ENCODE measurements at places on chromosomes 6 and 20.
A peak's percentile ranks its signal among the peaks of the same experiment; 100 is the strongest.

DNA sequence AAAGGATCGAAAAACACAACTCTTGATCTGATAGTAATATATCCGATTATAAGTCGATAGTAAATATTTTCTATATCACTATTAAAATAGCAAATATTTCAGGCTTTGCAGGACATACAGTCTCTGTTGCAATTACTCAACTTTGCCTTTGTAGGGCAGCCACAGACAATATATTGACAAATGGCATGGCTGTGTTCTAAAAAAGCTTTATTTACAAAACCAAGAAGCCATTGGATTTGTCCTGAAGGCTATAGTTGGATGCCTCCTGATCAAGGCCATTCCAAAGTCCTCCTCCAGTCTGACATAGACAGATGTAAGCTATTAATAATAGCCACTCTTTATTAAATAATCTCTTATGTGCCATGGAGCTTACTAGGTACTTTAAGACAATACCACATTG lies 5.9 kb downstream of the OCSTAMP start:
- DNase-seq: no peak

DNA sequence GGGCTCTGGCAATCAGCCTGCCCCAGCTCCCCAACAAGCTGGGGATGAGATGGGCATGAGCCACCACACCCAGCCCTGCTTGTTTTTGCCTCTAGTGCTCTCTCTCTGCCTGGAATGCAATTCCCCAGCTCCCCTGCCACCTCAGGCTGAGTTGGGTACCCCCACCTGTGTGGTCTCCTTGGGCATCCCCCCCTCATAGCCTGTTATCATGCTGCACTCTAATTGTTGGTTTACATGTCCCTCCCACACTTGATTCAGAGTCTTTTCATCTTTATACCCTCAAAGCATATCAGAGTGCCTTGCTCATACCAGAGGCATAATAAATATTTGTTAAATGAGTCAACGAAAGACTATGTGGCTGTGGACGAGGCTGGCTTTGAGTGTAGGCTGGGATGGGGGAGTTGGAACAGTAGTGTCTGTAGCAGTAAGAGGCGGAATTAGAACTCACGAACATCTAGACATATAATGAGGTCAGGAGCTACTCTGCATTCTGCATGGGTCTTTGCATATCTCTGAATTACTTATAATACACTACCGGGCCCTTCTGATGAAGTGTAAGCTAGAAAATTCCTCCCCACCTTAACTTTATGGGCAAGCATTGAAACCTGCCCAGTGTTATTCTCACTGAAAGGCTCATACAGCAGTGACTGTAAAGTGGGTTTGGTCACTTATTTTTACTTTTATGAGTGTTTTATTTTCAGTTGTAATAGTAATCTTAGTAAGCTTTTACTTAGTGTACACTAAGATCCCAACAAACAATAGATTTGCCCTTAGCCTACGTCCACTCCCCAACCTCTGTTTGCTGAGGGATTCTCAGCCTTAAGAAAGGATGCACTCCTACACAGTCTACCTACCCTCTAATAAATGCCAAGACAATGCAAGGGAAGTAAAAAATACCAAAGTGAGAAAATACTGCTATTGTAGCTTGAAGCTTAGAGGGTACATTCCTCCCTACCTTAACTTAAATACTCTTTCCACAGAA lies 58.7 kb downstream of the EDN1 start:
- DNase-seq: no peak

DNA sequence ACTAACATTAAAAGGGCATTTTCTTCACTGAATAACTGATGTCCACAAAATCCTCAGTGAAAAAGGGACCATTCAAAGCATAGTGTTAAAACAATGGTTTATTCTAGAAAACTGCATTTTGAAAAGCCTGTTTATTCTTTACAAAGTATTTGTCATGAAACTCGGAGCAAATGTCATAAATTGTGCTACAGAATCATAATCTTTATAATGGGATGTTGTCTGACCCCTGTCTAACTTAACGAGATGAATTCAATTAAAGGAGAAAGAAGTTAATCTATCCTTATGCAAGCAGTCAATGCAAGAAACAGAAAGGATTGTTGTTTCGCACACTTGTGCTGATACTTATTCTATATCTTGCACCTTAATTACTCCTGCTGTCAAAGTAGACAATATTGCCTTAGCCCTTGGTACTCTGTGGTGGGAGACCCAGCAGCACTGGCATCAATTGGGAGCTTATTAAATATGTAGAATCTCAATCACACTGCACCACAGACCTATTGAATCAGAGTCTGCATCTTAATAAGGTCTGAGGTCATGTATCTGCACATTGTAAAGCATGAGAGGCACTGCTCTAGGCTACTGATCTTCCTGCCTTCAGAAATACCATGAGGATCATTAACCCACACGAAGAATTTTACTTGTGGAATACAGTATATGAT lies 708.3 kb downstream of the HDGFL1 start:
- DNase-seq: no peak

- DNase-seq: no peak
Measured at GRCh38 chr20:42472198-42472597, 717.5 kb downstream of the PTPRT start.

DNA sequence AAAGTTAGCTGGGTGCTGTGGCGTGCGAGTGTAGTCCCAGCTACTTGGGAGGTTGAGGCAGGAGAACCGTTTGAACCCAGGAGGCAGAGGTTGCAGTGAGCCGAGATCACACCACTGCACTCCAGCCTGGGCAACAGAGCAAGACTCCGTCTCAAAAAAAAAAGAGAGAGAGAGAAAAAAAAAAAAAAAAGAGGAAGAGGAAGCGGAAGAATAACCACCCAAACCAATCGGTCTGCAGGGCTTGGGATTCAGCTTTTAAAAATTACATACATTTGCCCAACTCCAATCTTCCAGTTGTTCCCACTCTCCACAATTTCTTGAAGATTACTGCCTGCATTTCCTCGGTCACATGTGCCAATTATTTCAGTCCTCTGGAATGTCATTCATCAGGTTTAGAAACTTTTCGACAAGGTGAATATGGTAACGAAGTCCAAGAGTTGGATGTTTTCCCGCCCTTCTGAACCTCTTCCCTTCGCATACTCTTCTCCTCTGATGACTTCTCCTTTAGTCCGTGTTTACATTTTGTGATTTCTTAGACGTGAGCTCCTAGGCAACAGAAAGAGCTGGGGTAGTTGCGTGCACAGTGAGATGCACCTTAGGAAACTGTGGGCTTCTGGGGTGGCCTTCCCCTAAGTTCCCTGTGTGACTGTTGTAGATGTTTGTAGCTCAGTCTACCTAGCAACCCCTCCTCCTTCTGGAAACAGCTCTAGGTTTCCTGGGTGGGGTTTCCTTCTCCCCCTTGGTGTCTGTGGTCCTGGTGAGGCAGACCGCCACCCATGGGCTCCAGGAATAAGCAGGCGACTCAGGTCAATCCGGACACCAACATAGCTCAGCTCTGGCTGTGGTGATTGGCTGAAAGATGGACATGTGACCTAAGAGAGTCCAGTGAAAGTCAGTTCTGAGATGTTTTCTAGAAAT lies 63.0 kb upstream of the NCOA3 start:
- no peak for DNase-seq

DNA sequence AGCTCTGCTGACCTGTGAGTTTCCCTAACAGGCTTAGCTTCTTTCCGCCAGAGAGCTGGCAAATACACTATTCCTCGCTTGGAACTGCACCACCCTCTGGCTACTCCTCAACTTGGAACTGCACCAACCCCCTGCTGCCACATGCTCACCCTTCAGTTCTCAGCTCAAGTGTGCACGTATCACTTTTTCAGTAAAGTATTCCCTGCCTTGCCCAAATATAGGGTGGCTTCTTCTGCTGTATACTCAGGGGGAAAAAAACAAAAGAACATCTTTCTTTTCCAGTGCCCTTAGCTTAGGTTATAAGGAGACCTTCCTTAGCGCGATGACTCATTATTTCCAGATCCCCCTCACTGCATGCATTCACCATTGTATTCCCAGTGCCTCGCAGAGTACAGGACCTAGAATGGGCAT lies 21.2 kb downstream of the GNAS-AS1 start:
- no peak for DNase-seq

DNA sequence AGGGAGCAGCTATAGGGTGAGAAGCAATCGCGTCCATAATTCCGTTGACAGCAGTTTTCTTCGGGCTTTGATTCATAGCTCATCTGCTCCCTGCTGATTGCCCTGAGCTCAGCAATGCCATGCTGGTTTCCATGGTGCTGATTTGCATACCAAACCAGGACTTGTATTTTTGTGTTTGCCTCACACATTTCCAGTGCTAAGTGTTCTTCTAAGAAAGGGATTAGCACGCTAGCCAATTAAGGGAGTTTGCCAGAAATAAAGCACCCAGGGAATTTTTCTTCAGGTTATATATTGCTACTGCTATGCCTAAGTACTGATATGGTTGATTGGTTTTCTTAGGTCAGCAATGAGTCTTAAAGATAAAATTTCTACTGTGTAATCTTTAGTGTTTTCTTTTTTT lies 177.6 kb downstream of the PLCB1 start:
- DNase-seq: no peak

DNA sequence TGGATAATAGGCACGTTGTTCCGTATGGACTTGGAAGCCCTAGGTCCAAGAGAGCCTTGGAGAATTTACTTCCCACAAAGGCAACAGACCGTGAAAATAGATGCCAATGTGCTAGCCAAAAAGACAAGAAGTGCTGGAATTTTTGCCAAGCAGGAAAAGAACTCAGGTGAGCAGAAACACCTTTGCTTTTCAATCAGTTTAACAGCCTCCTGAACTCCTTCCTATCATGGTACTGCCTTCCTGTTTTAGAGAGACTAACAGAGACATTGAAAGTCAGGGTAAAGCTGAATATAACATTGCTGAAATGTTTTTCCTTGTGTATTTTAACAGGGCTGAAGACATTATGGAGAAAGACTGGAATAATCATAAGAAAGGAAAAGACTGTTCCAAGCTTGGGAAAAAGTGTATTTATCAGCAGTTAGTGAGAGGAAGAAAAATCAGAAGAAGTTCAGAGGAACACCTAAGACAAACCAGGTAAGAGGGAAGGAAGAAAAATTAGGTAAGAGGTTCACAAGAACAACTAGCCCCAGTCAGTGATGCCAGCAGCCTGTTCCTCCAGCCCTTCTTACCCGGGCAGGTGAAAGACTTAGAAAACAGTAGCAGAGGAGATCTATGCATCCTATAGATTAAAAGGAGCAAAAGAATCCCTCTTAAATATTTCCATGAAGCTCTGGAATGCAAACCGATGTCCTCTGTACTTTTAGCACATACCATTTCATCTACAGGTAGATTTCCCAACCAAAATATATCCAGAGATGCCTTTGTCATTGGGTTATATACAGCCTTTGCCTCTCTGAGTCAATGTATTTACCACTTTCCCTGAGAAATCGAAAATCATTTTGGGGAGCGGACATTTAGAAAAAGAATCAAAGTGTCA lies 4.0 kb downstream of the EDN1 start:
- DNase-seq: no peak

DNA sequence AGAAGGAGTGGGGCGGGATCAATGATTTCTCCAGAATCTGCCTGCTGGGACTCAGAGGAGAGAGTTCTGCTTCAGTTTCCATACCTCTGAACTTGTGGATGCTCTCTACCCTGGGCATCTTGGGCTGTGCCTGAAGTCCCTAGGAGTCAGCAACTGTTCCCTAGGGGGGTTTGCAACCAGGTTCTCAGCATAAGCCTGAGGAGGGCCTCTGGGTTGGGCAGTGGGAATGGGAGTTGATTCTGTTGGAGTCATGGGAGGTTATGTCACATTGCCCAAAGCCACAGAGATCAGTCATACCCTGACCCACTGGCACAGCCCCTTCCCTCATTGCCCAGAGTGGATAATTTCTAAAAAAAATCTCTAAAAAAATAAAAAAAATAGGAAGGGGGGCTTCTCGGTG lies 47.4 kb downstream of the MOCS1 start:
- DNase-seq: no peak

- no peak for DNase-seq
Measured at GRCh38 chr6:76553256-76553655, 480.8 kb upstream of the IMPG1 start.

- peak; percentile 38 for DNase-seq
Measured at GRCh38 chr6:89984926-89985750, 90.9 kb downstream of the GJA10 start.

DNA sequence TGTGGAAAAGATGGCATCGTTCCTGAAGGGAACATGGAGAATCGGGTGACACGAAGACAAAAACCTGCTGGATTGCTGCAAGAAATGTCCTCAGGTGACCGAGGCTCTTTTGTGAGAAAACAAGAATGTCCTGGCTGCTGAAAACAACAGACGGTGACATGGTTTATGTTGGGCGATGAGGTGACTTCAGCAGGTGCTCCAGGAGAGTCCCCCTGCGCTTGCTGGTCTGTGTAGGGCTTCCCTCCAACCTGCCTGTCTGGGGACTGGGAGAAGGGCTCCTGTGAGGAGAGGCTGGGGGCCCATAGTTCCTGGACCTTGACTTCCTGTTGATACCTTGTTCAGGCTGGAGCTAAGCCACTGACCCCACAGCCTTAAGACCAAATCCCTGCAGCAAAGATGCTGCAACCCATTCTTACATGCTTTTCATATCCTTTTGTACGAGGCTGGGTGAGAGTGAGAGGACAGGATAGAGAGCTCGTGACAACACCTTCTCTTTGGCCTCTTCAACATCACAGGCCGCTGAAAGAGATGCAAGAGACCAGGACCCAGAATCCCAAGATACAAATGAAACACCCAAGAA lies 134.8 kb downstream of the CD83 start:
- DNase-seq: no peak

DNA sequence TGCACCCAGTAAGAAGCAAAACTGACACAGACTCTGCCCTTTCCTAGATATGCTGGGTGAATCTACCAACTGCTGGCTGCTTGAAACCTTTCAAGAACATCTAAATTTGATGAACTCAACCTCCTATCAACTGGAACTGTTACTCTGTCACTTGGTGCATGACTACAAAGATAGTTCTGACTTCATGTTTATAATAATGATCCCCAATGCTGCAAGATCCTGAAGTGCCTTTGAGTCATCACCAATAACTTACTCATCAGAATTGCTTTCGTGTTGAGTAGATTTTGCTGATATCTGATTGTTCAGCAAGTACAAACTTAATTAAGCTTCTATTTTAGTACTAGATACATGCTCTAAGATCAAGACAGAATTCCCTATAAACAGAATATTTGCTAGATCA lies 100.2 kb upstream of the ARMC2 start:
- DNase-seq: no peak

- no peak for DNase-seq
Measured at GRCh38 chr20:4406627-4407026, 315.1 kb upstream of the PRND start.

GRCh38 chr6:53447865-53448264 lies 97.0 kb downstream of the GCLC start:
- no peak for DNase-seq

- no peak for DNase-seq
Measured at GRCh38 chr20:25622049-25622448, 1.8 kb downstream of the NANP start.

DNA sequence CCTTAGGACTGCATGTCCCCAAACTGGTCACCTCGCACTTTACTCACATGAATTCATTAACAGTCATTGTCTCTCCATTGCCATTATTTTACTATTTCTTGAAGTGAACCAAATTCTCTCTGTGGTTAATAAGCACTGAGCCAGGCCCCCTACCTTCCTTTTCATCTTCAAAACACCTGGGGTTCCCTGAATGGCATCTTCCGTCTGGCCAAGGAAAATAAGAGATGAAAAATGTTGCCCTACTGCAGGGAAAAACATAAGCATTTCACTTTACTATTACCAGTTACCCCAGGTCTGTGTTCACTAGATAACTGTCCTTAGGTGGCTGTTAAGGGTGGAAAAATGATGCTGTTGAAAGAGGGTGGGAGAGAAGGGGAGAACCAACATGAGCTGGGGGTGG lies 10.0 kb upstream of the NKX2-2 start:
- DNase-seq: no peak
